ENCODE measurements at places on chromosomes 3 and 15.

GRCh38 chr3:129855170-129855831 lies 38.2 kb downstream of the TMCC1 start:
- DNase-seq = no peak

DNA sequence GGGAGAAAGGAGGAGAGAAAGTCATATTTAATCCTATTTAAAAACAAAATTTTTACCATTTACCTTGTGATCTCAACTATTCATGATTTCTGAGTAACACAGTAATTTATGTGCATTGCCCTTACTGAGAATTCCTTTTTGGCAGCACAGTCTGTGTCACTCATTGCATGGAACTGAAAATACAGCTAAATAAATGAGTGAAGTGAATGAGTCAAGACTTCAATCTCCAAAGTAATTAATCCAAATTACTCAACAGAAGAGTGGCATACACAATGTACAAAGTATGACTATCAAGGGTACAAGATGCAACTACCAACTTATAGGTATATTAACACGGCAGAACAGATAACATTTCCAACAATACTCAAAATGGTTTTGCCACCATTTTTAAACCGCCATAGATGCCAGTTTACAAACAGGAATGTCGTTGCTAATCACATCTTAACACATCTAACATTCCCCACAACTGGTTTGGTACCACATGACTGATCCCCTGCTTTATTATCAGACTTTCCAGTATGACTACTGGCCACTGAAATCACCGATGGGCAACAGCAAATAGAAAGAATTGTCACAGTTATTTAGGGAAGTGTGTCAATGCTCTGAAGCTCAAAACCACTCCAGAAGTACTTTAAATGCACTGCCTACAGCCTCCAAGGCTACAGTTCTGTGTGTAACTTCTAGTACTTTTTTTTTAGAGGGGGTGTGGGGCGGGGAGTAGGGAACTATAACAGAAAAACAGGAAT lies 410.4 kb downstream of the SHQ1 start:
- no peak for DNase-seq

- no peak for DNase-seq
Observed at GRCh38 chr3:152480282-152480953, 211.7 kb downstream of the MBNL1 start.

- no peak for DNase-seq
Observed at GRCh38 chr3:108221393-108221792, 831 bp downstream of the IFT57 start.

DNA sequence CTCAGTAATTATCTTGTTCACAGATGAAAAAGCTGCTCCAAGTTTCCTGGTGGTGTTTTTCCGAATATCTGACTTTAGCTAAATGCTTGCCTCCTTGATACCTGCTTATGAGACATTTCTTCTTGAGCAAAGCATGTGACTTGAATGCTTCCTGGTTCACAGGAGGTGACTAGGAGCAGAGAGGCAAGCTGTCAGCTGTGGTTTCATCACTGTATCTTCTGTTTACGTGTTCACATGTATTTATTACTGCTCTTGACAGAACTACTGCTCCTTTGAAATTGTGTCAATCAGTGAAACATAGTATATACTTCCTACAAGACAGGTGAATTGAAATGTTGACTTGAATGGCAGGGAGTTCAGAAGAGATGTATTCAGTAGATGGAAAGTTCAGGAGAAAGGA lies 8.9 kb upstream of the SPPL2A start:
- DNase-seq = no peak

- DNase-seq = no peak
Observed at GRCh38 chr15:38879909-38880471, 315.4 kb upstream of the RASGRP1 start.
